ENCODE measurements at places on chromosomes 12 and 14. TPM values are rescaled to one million over a fixed set of nuclear protein-coding genes. Genes with fewer than 3 reads are reported as not detected.

CCDC88C gene
- total RNA-seq = 83.6 TPM

TSPAN31 gene
- total RNA-seq = 6.9 TPM

OR6C2 gene
- not detected for total RNA-seq

TEX52 gene
- 0.29 TPM for total RNA-seq

RNASE2 gene
- not detected for total RNA-seq

CMA1 gene
- 0.34 TPM for total RNA-seq

DNA sequence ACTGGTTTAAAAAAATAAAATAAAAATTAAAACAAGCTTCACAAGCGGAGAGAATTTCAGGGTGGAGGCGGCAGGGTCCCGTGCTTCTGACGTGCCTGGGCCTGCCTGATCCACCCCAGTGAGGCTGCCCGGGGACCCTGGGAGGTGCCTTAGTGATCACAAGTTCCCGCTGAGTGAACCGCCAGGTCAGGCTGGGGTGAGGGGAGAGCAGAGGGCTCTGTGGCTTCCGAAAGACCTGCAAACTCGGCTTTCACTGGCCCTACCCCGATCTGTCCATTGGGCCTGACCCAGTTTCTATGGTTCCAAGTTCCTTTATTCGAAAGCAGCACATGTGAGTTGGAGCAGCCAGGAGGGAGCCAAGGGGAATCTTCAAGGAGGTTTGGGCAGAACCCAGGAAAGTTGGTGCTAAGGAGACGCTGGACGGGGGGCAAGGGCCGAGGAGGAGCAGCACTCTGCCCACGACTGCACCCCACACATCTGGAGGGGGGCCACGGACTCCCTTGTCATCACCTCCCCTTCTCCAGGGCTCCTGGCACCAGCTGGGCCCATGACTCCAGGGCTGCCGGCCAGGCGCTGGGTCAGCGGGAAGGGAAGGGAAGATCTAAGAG, 12.9 kb downstream of the MMP14 start:
- H3K27me3 ChIP-seq = peaks cover 9% of the 10 kb centered on the region
- no peak overlapping the region for H3K4me3 ChIP-seq
- DNase-seq = no peak
- H3K27ac ChIP-seq = no peak overlapping the region
- H3K4me1 ChIP-seq = peaks cover 6% of the 10 kb centered on the region

TMEM229B gene
- 2.3 TPM for total RNA-seq

RPL10L gene
- total RNA-seq = not detected

DNA sequence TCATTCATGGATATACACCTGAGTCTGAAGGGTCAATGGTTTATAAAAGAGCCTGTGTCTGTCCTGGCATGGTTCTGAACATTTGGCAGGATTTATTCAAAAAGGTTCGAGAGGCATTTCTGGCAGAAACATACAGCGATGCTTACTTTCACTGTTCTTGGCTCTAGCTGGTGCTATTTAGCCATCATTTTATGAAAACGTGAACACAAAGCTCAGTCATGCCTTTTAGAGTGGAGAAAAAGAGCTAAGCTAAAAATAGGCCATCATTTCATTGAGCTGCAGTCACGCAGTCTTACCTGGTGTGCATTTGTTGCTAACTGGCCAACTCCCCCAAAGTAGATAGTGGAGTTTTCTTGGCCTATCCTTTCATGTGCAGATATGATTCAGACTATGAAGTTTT, 1209.5 kb downstream of the SLC16A7 start:
- no peak overlapping the region for H3K4me3 ChIP-seq
- no peaks in the 10 kb centered on the region for H3K27me3 ChIP-seq
- no peak for DNase-seq
- H3K27ac ChIP-seq = no peak overlapping the region

GRCh38 chr12:126570566-126570965, 1505.3 kb downstream of the AACS start:
- no peak overlapping the region for H3K4me3 ChIP-seq
- H3K27me3 ChIP-seq = no peaks in the 10 kb centered on the region
- no peaks in the 10 kb centered on the region for H3K36me3 ChIP-seq
- H3K27ac ChIP-seq = no peak overlapping the region

TRMT5 gene
- 16.4 TPM for total RNA-seq

MANSC1 gene
- 0.09 TPM for total RNA-seq

TSPAN9 gene
- not detected for total RNA-seq

- no peak for DNase-seq
- no peak overlapping the region for H3K4me3 ChIP-seq
- peaks cover 4% of the 10 kb centered on the region for H3K4me1 ChIP-seq
- no peak overlapping the region for H3K27ac ChIP-seq
- H3K36me3 ChIP-seq = no peaks in the 10 kb centered on the region
- H3K27me3 ChIP-seq = peaks cover 26% of the 10 kb centered on the region
These were observed 474.6 kb downstream of the DPF3 start for GRCh38 chr14:72419226-72419775.

All from activated CD8-positive, alpha-beta T cell treated with anti-CD3 and anti-CD28 coated beads for 36 hours (primary cell).